Stimulated activated CD4-positive, alpha-beta T cell treated with anti-CD3 and anti-CD28 coated beads, Interleukin-15, amount 100 ng/mL, for 1 hour (primary cell): ENCODE measurements at places on chromosomes 3 and 15.
A peak's percentile ranks its signal among the peaks of the same experiment; 100 is the strongest.

GRCh38 chr3:55272031-55272645 lies 215.0 kb downstream of the WNT5A start:
- no peak for DNase-seq

DNA sequence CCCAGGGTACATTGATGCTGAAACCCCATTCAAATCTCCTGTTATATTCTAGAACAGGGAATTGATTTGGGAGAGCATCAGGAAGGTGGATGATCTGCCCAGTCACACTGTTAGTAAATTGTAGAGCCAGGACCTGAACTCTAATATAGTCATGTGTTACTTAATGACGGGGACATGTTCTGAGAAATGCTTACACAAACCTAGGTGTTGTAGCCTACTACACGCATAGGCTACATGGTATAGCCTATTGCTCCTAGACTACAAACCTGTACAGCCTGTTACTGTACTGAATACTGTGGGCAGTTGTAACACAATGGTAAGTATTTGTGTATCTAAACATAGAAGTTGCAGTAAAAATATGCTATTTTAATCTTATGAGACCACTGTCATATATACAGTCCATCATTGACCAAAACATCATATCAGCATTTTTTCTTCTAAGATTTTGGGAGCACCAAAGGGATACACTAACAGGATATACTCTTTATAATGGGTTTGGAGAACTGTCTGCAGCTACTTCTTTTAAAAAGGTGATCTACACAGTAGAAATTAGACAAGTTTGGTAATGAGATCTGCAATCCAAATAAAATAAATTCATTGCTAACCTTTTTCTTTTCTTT lies 5.8 kb downstream of the B2M start:
- DNase-seq: no peak

DNA sequence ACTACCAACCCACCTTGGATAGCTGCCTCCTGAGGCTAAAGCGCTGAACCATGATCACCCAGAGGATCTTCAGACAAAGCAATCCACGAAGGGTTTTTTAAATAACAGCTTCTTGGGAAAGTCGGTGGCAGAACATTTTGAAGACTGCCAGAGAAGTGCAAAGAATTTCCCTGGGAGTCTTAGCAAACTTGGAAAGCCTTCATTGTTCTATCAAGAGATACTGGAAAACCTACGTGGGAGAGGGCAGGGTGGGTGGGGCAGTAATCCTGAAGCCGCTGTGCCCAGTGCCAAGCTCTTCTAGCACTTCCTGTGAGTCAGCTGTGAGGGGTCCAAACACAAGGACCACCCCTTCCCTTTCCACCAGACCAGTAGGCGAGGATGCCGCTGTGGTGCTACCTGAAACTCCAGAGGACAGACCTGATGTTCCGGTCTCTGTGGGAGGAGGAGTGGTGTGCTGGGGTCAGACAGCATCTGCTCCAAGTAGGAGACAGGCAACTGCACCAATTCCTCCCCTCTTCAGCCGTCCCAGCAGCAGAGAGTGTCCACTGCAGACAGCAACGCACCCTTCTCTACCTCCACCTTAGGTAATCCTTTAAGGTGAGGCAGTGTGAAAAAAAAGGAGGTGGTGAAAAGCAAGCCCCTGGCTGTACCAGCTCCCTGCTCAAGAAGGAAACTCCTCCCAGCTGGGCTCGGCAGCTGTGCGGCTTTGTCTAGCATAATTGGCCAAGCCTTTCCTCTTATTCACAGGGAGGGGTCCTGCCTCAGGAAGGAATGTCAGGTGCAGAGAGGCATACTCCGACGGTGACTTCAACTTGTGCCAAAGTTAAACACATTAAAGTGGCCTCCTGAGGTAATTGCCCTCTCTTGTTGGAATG lies 99.0 kb downstream of the TMCC1 start:
- DNase-seq: no peak

DNA sequence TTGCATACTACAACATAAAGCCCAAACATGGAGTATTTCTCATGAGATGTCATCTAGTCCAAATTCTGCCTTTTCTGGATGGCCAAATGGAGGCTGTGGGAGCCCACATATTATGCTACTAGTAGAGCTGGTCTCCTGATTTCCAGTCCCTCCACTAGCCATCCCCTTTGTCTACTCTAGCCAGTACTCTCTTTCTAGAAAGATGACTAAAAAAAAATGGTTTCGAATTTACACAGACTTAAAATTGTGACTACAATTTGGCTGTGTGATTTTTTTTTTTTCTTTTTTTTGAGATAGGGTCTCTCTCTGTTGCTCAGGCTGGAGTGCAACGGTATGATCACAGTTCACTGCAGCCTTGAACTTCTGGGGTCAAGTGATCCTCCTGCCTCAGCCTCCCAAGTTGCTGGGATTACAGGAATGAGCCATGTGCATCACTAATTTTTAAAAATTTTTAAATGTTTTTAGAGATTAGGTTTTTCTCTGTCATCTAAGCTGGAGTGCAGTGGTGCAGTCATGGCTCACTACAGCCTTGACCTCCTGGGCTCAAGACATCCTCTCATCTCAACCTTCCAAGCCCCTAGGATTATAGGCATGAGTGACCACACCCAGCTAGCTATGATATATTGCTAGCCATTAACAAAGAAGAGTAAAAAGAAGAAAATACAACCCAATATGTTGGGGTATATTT lies 273.9 kb downstream of the ADAMTSL3 start:
- DNase-seq: no peak

DNA sequence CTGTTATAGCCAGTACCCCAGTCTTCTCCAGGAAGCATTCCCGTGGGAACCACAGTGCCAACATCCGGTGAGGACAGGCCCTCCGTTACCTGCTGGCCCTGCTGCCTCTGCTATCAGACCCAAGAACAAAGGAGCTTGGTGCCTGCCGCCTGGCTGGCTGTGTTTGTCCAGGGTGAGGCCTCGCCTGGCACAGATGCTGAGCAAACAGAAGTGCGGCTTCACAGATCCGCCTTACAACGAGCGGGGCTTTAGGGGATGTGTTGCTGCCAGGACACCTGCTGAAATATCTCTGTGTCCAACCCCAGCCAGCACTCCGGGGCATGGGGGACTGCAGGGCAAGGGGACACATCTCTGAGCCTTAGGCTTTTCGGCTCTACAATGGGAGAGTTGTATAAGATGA lies 2.2 kb upstream of the EPHB3 start:
- DNase-seq: no peak

GRCh38 chr15:70385052-70385451 lies 287.3 kb upstream of the TLE3 start:
- DNase-seq: no peak

- peak; percentile 46 for DNase-seq
Observed at GRCh38 chr3:172550347-172550943, 27.2 kb upstream of the TNFSF10 start.

DNA sequence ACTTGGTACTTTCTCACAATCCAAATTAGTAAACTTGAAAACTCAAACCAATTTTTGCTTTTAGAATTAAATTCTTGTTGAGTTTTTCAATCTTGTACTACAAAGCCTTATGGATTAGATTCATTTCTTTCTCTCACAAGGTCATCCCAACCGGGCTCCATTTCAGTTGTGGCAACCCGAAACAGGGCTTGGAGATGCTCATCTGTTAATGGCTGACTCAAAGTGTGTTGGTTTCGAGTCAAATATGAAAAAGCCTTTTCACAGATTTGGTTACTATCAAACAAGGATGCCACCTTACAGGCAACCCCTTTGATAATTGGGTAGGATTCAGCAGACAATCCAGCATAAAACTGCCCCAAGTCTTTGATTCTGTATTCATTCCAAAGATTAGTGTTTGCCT lies 1.8 kb downstream of the EPM2AIP1 start:
- DNase-seq: no peak

- DNase-seq: no peak
Observed at GRCh38 chr3:57434041-57434440, 110.1 kb downstream of the DNAH12 start.

GRCh38 chr15:63347074-63347857 lies 34.4 kb downstream of the CA12 start:
- DNase-seq: no peak

DNA sequence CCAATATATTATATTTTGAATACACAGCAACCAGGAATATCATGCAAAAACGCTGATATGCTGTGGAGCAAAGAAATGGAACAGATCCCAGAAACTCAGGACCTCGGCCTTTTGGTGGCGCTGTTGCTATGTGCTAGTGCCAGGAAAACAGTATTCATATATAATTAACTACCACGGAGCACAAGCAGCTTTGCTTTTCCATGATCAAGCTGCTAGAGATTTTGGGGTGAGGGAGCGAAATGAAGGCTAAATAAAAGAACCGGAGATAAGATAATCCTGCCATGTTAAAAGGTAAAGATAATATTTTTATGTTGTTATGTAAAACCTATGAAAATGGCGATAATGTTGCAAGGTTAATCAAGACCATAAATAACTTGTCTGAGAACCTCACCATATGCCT lies 157.7 kb upstream of the FAM3D start:
- no peak for DNase-seq

DNA sequence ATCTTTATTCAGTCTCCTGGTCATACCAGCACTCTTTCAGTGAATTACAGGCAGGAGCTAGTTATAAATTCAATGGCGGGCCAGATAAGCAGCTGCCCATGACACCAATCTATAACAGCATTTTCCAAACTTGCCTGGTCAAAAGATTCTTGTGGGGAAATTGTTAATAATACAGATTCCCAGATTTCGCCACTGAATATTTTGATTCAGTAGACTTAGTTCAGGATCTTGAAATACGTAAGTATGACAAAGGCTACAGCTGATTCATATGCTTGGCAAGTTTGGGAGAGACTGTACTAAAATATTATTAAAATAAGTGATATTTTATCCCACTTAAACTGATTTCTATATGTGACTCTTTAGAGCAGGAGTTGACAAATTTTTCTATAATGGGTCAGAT lies 119.3 kb downstream of the TMCO5A start:
- DNase-seq: no peak

- DNase-seq: no peak
Observed at GRCh38 chr15:35937380-35937779, 391.4 kb upstream of the DPH6 start.

- no peak for DNase-seq
Observed at GRCh38 chr15:78243058-78243457, 8.7 kb upstream of the ACSBG1 start.

DNA sequence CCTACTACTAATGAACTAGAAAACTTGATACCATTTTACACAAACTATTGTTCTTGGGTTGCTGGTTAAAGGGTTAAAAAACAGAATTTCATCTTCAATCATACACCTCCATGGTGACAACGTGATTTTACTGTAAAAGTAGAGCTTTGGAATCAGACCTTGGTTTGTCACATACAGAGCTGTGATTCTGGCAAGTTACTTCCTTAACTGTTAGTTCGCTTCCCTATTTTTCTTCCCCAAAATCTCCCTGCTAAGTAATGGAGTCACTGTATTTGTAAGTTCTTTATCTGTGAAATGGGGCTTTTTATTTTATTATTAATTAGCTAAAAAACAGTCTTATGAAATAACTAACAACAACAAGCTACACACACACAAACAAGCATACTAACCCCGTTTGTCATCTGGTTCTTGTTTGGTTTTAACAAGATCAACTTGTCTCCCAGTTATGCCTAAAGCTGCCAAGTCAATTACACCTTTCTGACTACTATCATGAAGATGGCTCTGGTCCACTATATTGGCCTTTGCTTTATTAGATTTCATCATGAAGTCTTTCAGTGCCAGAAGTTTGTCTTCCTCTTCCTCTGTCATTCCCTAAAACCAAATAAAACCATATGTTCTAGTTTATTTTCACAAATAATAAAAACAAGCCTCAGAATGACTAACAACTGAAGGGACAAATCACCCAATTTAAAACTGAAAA lies 38.6 kb downstream of the PIK3R4 start:
- DNase-seq: no peak

GRCh38 chr3:29521293-29521692 lies 240.4 kb downstream of the RBMS3 start:
- no peak for DNase-seq

- DNase-seq: no peak
Observed at GRCh38 chr3:66093981-66094380, 55.3 kb upstream of the MAGI1 start.

GRCh38 chr3:66052721-66053549 lies 14.2 kb upstream of the MAGI1 start:
- no peak for DNase-seq

DNA sequence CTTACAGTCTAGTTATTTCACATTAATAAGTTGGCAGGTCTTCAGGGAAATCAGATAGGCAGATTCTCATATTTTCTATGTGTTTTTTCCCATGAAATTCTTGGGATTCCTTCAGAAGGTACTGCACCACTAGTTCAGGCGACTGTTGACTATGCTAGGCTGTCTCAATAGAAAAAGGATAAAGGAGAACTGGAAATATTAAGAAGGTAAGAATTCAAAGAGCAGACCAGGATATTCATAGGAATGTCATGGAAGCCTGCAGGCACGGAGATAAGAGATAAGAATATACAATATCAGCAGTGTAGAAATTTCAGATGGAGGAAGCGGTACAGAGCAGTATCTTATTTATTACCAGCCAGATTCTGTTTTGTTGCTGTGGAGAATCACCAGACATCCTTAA lies 432.1 kb upstream of the MDFIC2 start:
- no peak for DNase-seq

- DNase-seq: no peak
Observed at GRCh38 chr3:128559486-128560225, 66.7 kb upstream of the GATA2 start.

DNA sequence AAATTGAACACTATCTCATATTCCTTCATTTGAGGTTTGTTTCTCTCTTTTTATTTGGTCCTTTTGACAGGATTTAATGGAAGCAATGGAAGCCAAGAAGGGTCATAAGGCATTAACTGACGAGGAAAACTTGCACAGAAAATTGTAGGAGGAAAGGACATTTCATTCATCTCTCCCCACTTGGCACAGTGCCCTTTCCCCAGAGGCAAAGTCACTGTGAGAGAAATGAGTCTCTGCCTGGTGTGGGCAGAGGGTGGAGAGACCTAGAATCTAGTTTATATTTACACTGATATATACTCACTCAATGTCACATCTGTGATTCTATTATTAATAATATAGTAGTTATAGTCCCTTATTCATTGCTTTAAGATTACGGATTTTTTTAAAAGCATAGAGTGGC lies 324.6 kb upstream of the IL12A start:
- no peak for DNase-seq

DNA sequence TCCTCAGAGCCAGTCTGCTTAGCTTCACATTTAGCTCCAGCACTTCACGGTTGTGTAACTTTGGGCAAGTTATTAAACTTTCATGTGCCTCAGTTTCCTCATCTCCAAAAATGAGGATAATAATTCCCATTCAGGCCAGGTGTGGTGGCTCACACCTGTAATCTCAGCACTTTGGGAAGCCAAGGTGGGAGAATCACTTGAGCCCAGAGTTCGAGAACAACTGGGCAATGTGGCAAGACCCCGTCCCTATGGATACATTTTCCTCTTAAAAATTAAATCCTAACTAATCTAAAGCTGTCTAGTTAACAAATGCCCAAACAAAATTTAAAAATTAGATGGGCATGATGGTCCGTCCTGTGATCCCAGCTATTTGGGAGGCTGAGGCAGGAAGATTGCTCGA lies 7.2 kb downstream of the RCN2 start:
- no peak for DNase-seq

GRCh38 chr15:55902981-55903380 lies 90.4 kb downstream of the NEDD4 start:
- DNase-seq: no peak

GRCh38 chr15:33616475-33616874 lies 305.7 kb downstream of the RYR3 start:
- DNase-seq: no peak
